ENCODE measurements at places on chromosomes 2 and 18.

- DNase-seq: peak; percentile 3
These were observed 33.7 kb downstream of the ABI2 start for GRCh38 chr2:203361922-203362321.

GRCh38 chr2:40197121-40197520 is 254.8 kb downstream of the SLC8A1 start:
- no peak for DNase-seq

DNA sequence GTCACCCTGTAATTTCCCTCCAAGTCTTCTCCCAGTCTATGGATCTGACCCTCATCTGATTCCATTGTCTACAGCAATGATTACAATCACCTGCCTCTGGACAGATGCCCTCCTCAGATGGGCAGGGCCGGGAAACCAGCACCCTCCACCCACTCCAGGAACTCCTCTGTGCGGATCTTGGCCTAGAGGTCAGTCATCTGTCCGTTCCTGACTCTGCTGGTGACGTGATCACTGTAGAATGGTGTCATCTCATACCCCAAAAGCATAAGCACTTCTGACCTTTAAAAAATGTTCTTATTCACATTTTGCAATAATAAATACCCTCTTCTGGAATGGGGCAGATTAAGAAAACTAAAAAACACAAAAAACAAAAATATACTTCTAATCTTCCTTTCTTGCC is 29.5 kb upstream of the BZW1 start:
- peak; percentile 66 for DNase-seq

DNA sequence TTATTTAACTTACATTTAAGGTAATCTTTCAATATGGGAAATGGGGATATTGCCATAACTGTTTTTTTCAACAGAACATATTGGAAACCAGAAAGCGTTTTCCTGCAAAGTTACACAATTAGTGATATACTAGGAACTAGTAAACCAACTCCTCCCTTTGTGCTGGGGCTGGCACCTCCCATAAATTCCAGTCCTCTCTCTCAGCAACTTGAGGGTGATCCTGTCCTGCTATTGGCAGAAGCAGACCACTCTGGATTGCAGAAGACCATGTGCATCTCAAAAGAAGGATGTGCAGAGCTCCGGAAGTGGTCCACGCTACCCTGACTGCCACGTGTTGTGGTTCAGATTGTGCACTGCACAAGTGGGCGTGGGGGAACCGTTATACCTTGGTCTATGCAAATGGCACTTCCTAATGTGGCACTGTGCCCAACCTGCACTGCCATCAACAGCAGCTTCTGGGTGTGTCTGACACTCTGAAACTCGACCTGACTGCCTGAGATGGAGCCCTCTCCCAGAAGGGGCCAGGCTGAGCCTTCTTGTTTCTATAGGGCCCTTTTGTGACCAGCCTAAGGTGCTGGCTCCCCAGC is 219.2 kb downstream of the ZNF516 start:
- DNase-seq: no peak

- no peak for DNase-seq
These were observed 145.1 kb downstream of the PTGR3 start for GRCh38 chr18:75063615-75064512.

DNA sequence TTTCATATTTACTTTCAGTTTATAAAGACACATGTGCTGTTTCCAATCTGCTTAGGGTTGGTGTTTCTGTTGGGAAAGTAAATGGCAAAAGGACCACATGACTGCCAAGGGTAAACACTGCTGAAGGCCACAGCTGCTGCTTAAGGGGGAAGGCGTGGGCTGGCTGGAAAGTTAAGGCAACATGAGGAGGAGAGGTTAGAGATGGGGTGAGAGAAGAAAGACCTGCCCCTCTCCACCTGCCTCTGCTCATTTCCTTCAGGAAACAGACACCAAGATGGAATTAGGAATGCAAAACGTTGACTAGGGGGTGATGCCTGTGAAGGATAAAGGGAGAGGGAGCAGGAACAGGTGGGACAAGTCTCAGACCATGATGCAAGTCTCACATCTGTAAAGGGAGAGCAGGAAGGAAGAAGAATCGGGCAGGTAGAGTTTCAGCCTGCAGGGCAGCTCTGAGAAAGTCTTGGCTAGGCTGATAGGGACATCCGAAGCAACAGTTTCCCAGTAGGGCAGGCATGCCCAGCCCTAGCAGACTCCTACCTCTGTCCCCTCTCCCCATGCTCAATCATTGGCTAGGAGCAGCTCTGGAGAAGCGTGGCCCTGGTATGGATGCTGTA is 86.0 kb downstream of the CDC42EP3 start:
- DNase-seq: no peak

DNA sequence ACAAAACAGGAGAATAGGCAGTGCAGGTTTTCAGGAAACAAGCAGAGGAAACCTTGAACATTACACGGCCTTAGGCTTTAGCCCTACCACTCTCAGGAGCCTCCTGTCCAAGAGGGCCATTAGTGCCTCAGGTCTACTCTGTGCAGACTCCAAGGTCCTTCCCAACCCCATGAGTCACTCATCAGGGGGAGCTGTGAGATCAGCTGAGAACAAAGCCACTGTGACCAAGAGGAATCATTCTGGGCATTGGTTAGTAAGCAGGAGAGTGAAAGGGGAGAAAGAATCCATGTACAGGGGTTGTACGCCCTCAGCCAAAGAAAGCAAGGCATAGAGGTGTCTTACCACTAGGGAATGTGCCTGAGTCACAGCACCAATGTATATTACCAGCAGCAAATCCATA is 680.3 kb downstream of the DPP10 start:
- DNase-seq: no peak

DNA sequence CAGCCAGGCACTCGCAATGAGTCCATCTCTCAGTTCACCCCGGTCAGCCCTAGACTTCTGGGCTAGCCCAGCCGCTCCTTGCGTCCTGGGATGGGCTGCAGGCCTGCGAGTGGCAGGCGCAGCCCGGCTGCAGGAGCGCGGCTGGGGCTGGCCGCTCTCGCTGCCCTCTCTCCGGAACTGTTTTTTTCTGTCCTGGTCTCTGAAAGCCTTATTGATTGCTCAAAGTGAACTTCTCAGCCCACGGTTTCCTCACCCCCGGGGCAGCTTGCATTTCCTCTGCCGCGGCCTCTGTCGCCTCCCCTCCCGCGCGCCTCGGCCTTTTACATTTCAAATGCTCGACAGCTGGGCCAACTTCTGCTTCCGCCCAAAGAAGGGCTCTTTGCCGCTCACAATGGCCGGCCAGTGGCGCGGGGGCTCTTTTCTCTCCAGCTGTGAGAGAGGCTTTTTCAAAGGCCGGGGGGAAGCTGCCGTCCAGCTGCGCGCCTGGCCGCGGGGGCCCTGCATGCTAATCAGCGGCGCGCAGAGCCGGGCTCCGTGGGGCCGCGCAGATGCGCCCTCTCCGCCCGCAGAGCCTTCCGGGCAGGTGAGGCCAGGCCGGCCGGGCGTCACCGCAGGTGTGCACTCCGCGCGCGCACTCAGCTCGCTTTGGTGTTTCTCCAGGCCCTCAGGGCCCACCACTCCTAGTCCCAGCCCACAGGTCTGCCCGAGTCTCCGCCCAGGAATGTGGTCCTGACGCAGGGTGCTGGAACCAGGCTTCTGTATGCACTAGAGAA is 513.8 kb downstream of the RNF144A start:
- DNase-seq: no peak
